ENCODE measurements at places on chromosomes 3 and 15. TPM values are rescaled to one million over a fixed set of nuclear protein-coding genes. Genes with fewer than 3 reads are reported as not detected.

PARP15 gene
- total RNA-seq: 37.1 TPM

DNAH12 gene
- total RNA-seq: 0.14 TPM

LRRC49 gene
- not detected for total RNA-seq

CCR1 gene
- total RNA-seq: 3.7 TPM

GCSAM gene
- total RNA-seq: 2.3 TPM

CASR gene
- total RNA-seq: 0.02 TPM

SYNPR gene
- not detected for total RNA-seq

TMIE gene
- total RNA-seq: 0.23 TPM

ACOX2 gene
- not detected for total RNA-seq

CCDC12 gene
- 67.6 TPM for total RNA-seq

ANKRD63 gene
- total RNA-seq: not detected

SMCO1 gene
- not detected for total RNA-seq

IGSF11 gene
- total RNA-seq: 0.14 TPM

ABHD14A gene
- 16.9 TPM for total RNA-seq

GOLGA8N gene
- total RNA-seq: 23.0 TPM

GOLGB1 gene
- total RNA-seq: 33.2 TPM

TMEM212 gene
- total RNA-seq: not detected

ITPKA gene
- total RNA-seq: 0.93 TPM

USP13 gene
- total RNA-seq: 13.0 TPM

ISLR gene
- total RNA-seq: not detected

DAZL gene
- not detected for total RNA-seq

HHATL gene
- total RNA-seq: not detected

SKOR1 gene
- 0.18 TPM for total RNA-seq

ZBED2 gene
- 14.2 TPM for total RNA-seq

DNAJA4 gene
- total RNA-seq: 39.2 TPM

SUCNR1 gene
- total RNA-seq: not detected

Data from T-helper 2 cell treated with Interferon-gamma antibody and Interleukin-4, amounts not matched to agents 100 ng/mL and 5 ng/mL, for 36 hours (primary cell).